Kidney capillary endothelial cell (primary cell): ENCODE measurements at places on chromosomes 2 and 18.
A peak's percentile ranks its signal among the peaks of the same experiment; 100 is the strongest.

- no peak for DNase-seq
Observed at GRCh38 chr2:70979180-70979488, 704 bp downstream of the ANKRD53 start.

- DNase-seq = no peak
Observed at GRCh38 chr2:216478791-216479190, 19.9 kb upstream of the RPL37A start.

DNA sequence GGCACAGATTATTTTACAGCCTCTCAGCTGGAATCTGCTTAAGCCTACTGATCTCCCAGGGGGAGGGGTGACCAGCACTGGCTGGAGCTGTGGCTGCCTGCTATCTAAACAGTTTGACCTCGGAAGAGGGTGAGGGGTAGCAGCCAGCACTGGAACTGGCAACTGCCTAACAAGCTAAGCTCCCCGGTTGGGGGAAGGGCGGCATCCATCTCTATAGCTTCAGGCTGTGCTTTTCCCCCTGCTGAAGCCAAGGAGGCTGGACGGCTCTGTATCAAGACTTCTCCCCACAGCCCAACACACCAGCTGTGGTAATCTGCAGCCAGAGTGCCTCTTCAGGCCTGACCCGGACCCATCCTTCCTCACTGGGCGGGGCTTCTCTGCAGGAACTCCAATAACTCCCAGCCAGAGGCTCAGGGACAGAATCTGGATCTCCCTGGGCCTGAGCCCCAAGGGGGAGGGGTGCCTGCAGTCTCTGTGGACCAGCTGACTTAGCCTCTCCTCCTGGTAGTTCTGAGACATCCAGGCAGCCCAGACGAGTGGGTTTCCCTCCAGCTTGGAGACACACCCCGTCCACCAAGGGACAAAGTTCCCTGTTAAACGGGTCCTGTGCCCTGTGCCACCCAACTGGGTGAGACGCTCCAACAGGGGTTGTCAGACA is 560.2 kb downstream of the LRP1B start:
- DNase-seq = no peak

- DNase-seq = no peak
Observed at GRCh38 chr18:42784632-42785031, 330.9 kb downstream of the RIT2 start.

DNA sequence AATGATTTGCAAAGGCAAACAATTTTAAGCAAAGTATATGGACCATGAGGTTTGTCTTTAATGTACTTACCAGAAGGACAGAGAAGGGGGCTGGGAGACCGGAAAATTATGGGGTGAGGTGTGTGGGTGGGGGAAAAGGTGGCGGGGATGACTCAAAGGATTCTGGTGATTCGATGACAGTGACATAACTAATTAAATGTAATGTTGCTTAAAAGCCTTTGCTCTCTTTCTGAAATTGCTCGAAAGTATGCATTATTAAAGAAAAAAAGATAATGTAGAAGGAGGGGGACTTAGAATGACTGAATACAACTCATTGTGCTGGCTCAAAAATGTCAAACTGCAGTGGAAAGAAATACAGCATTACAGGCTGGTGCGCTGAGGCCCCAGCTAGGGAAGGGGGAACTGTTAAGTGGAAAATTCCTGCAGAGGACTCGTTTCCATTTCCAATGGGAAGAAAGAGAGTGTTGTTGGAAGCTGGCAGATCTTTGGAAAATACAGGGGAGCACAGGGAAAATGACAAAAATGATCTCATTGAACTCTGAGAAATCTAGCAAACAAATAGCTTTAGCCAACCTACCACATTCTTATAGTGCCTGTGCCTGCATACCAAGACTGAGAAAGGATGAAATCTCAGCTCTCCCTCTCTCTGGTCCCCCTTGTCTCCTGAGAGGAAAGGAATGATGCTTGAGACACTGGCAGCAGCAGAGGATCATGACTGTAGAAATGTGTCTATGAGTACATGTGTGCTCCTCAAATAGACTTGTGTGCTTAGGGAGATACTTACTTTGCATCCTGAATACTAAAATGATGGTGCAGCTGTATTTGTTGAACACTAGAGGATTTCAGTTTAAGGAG is 632.4 kb downstream of the NYAP2 start:
- DNase-seq = no peak

GRCh38 chr2:64086347-64087082 is 57.7 kb downstream of the PELI1 start:
- no peak for DNase-seq

- no peak for DNase-seq
Observed at GRCh38 chr2:183564726-183565125, 440.5 kb downstream of the NUP35 start.

GRCh38 chr2:64988420-64989125 is 626 bp upstream of the SLC1A4 start:
- no peak for DNase-seq

DNA sequence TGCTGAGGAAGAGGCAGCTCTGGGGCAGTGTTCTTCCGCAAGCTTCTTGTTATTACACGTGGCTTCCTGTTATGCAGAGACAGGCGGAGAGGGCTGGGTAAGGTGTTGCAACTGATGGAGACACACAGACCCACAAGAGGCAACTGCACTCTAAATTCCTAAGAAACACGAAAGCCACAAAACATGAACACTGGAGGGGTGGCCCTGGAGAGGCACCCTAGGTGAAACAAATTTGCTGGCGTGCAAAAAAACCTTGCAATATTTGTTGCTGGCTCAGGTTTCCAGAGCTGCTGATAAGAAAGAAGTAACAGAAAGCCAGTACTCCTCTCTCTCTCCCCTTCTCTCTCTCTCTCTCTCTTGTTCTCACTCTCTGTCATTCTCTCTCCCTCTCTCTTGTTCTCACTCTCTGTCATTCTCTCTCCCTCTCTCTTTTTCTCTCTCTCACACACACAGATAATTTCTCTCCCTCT is 31.8 kb downstream of the ARHGAP25 start:
- DNase-seq = no peak

DNA sequence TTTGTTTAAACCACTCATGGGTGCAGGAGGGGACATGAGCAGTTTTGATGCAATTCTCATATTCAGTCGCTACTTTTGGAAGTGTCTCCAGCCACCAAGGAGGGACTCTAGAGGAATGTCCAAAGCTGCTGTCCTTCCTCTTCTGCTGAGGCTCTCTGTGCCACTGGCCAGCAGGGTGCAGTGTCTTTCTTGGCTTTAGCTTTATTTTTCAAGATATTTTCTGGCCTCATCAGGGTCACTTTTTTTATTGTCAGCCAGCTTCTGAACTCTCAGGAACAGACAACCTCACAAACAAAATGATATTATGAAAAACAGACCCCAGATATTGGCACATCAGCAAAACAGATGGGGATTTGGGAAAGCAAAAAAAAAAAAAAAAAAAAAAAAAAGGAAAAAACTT is 289.3 kb upstream of the ZSWIM2 start:
- DNase-seq = peak; percentile 66

- DNase-seq = no peak
Observed at GRCh38 chr2:153287109-153287801, 191.3 kb downstream of the RPRM start.

DNA sequence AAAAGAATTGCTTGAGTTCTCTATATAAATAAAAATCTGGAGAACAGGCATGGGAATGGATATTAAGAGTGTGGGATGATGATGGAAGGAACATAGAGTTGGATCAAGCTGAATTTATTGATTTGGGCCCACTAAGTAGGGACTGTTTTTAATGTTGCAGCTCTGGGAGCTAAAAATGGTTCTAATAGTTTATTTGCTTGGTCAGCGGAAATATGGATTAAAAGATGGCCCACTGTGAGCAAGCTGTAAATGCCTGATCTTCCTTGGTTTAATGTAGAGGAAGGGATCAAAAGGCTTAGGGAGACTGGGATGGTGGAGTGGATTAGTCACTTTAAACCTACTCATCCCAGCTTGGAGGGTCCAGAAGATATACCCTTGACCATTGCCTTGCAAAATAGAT is 429.4 kb upstream of the NXPH2 start:
- DNase-seq = no peak

- peak; percentile 69 for DNase-seq
Observed at GRCh38 chr18:25097569-25098056, 254.4 kb downstream of the ZNF521 start.

DNA sequence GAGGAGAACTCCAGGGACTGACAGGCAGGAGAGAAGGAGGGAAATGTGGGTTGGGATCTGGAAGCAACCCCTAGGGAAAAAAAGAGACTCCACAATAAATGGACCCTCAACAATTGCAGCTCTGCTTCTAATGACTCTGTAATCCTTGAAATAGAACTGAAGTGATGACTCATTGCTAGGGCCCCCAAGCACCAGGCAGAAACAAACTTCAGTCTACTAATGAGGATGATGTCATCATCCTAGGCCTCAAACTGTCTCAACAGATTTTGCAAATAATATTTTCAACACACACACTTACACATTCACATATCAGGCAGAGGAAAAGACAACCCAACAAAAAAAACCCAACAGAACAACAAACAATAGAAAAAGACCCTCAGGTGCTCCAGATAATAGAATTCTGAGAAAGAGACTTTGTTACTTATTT is 143.3 kb downstream of the HDAC4 start:
- peak; percentile 77 for DNase-seq

- DNase-seq = no peak
Observed at GRCh38 chr2:129164220-129164949, 815.1 kb upstream of the RAB6C start.

- no peak for DNase-seq
Observed at GRCh38 chr2:10075571-10076209, 4.5 kb downstream of the CYS1 start.

DNA sequence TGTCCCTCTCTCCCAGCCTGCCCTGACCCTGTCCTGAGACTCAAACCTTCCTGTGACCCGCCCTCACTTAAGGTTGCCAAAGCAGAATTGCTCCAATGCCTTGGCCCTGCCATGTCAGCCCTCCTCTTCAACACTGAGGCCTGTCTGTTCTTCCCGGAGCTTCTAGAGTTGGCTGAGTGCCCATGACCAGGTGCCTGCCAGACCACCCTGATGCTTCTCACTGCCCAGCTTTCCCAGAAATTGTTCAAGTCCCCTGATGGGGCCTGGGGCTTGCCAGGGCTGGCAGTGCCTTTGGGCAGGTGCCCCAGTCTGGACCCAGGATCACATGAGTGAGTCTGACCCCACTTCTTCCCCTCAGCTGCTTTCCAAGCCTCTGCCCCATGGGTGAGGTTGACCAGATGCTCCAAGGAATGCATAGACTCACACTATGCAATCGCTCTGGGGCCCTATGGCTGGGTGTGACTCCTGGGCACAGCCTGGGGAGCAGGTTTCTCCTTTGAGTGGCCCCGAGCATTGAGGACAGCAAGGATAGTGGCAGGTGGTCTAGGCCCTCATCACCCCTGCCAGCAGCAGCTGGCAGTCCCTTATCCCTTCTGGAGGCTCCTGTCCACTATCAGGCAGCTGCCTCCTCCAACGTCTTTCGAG is 3.1 kb upstream of the INPP5D start:
- DNase-seq = no peak

GRCh38 chr18:27687351-27687979 is 489.5 kb downstream of the CDH2 start:
- no peak for DNase-seq

DNA sequence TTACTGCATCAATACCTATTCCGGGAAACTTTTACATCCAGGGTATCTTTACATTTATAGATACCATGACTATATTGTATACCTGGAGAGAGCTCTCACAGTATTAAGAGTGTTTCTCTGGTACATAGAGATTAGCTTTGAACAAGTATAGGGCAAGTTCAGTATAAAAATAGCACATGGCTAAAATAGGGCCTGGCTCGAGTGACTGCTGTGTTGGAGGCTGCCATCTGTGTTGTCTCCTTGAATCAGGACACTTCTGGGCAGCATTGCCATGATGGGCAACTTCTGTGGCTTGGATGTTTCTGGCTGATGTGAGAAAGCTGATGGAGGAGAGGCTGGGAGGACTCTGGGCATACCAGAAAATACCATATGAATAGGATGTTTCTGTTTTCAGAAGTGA is 18.7 kb downstream of the ARHGAP28 start:
- no peak for DNase-seq

GRCh38 chr2:203453858-203454451 is 81.1 kb downstream of the RAPH1 start:
- DNase-seq = peak; percentile 65

DNA sequence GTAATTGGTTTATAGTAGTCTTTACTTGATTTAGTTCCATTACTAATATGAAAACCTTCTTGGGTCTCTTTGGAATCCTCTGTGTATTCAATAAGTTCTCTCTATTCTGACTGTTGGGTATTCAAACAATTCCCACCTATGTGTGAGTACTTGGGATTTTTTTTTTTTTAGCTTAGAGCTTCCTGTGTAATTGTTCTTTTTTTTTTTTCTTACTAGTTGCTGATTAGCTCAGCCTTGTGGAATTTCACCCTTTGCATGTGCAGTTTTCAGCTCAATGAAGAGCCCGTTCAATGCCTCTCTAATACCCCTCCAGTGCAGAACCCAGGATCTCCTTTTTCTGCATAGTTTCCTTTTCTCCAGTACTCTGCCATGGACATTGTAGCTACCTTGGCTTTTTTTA is 339.1 kb upstream of the GALNT5 start:
- no peak for DNase-seq

DNA sequence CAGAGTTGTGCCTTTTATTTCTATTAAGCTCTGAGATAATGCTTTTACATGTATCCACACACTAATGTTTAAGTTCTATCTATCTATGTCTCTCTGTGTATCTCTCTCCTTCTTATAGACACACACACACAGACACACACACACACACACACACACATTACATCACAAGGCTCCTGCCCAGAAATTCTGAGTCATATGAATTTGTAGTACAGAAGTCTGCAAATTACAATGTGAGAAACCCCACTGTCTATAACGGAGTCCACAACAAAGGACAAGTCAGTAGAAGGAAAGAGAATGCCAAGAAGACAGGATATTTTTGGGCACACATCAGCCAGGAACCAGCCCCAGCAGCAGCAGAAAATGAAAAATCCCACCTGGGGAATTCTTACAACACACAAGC is 142.4 kb downstream of the EN1 start:
- no peak for DNase-seq

GRCh38 chr2:197795277-197795676 is 9.1 kb upstream of the PLCL1 start:
- DNase-seq = no peak

- DNase-seq = no peak
Observed at GRCh38 chr2:69514819-69515218, 77.6 kb upstream of the NFU1 start.

- no peak for DNase-seq
Observed at GRCh38 chr2:181642086-181642485, 14.8 kb downstream of the CERKL start.

DNA sequence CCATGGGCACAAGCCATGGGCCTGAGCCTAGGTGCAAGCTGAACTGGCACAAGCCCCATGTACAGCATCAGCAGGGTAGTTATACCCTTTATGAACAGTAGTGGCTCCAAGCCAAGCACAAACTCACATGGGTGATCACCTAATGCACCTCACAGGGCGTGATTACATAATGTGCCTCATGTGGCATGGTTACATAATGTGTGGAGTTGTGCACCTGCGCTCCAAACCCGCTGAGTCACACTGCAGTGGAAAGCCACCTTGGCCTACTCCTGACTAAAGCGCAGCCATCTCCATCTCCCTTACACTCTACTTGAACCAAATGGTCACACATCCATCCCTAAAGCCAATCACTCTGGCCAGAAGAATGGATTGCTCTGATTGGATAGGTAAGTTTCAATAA is 279.7 kb downstream of the MBD2 start:
- no peak for DNase-seq

GRCh38 chr18:46070815-46071652 is 1.0 kb downstream of the PSTPIP2 start:
- DNase-seq = no peak
